ENCODE measurements at places on chromosomes 12 and 14.
A peak's percentile ranks its signal among the peaks of the same experiment; 100 is the strongest.

DNA sequence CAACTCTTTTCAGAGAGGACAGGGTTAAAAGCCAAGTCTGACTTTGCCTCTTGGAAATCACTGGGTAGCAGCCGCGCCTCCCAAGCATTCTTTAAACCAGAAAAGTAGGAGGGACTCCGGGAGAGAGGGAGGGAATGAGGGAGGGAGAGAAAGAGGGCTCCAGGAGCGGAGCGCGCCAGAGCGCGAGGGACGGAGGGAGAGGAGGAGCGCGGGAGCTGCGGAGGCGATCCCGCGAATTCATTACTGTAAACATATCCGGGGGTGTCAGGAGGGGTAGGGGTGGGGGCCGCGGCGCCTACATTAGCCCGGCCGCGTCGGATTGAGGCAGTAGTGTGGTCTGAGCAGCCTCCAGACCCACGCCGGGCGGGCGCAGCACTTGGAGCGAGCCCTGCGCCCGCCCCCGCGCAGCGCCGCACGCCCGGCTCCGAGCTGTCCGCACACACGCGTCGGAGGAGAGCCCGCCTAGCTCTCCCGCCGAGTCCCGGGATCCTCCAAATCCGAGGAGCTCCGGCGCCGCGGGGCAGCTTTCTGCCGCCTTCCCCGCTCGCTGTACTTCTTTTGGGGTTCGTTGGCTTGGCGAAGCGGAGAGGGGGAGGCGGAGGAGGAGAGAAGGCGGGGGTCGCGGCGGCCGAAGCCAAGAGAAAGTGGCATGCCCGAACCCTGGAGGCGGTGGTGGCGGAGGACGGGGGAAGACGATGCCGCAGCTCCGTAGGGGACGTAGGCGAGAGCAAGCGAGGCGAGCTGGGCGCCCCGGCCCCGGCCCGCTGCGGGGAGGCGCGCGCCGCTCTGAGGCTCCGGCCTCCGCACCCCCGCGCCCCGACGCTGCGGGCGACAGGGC, 3.3 kb downstream of the FLRT2 start:
- DNase-seq: no peak

DNA sequence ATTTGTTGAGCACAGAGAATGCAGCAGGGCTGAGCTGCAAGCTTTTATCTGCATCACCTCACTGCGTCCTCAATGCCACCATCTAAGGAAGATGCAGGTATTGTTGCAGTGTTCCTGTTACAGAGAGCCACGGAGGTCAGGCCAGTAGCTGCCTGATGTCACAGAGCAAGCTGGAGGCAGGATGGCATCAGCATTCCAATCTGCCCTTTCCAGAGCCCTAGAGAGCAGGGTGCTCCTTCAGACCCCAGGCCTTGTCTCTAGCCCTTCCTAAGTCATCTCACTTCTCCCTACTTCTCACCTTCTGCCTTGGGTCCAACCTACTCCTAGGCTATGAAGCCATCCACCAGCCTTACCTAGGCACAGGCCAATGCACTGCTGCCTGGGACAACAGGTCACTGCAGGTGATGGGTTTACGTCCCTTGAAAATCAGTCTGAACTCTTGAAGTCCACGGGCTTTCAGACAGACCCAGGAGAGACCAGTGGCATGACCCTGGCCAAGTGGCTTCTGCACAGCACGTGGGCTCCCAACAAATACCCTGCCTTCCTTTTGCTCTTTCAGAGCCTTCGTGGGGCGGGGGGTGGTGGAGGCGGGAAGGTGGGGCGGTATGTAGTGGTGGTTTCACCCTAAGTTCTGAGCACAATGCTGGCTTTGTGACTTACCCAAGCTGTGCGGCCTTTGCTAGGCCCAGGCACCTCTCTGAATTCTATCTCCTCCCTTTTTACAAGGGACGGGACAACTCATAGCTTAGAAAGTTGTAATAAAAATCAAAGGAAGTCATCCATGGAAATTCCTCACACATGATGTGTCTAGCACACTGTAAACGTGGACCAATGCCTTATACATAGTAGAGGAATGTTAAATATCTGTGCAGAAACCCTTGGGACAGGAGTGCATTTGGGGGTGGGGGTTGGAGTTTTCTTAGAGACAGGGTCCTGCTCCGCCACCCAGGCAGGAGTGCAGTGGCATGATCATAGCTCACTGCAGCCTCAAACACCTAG, 136.0 kb downstream of the KSR2 start:
- no peak for DNase-seq

DNA sequence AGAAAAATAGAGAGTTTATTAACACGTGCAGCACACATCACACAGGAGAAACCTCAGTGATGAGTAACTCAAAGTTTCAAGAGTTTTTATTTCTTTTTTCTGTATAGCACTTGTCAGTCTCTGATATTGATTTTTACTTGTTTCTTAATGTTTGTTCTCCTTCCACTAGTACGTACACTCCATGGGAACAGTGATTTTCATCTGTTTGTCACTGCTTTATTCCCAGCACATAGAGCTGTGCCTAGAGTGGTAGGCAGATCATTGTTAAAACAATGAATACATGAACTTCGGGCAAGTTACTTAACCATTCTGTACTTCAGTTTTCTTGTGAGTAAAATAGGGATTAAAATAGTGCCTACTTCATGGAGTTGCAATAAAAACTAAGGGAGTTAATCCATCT, 46.6 kb downstream of the ETV6 start:
- DNase-seq: no peak

DNA sequence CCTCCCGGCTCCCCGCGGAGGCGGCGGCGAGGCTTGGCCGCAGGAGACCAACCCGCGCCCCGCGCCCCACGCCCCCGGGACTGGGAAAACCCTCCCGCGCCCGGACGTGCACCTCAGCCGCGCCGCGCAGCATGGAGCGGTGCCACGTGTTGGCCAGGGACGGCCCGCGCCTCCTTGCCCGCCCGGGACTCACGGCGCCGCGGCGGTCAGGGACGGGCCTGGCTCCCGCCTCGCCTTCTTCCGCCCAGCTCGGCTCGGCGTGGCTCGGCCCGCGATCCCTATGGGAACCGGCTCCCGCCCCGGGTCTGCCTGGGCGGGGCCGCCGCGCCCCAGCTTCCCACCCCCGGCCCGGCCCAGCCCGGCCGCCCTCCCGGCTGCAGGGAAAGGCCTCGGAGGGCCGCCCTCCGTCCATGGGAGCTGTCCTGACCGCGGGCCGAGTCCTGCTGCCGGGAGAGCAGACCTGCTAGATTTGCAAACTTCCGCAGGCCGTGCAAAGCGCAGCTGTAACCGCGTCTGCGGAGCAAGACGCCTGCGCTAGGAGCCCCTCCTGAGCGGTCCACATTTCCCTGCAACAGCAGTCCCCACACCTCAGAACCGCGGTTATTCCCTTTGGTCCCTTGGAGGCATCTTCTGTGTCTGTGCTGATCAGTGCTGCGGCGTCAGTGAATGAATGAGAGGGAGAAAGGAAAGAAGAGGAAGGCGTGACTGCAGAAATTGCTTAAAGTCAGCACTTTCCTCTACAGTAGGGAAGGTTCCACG, at the start of gene CDKL1:
TSS of gene CDKL1 (minus strand) at position 251 of the 759 bp plus-strand sequence. CDS start 1,013 bp downstream, outside the sequence.
- peak; percentile 30 for DNase-seq

- DNase-seq: no peak
Observed at GRCh38 chr14:85336257-85336656, 193.7 kb upstream of the FLRT2 start.

DNA sequence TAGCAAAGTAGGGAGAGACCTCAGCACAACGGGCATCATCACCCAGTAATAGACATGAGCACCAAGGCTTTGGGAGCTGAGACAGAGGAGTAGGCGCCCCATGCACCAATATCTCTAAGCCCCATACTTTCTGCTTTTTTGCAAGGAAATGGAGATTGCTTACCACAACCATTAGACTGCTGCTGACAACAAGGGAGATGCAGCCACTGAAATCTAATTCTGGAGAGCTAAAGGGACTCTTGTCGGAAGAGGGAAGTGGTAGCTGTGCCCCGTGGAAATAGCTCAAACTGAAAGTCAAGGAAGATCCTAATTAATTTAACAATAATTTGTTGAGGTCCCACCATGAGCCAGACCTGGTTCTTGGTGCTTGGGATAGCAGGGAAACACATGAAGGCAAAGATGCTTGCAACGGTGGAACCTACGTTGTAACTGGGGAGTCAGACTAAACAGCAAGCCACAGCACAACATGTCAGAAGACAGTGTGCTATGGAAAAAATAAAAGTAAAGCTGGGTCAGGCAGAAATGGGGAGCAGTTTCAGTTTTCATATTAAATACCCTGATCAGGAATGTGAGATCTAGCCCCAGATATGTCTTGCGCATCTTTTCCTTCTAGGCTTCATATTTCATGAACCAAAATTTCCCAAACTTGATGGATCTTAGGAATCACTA, 1131.0 kb downstream of the BCL11B start:
- no peak for DNase-seq

DNA sequence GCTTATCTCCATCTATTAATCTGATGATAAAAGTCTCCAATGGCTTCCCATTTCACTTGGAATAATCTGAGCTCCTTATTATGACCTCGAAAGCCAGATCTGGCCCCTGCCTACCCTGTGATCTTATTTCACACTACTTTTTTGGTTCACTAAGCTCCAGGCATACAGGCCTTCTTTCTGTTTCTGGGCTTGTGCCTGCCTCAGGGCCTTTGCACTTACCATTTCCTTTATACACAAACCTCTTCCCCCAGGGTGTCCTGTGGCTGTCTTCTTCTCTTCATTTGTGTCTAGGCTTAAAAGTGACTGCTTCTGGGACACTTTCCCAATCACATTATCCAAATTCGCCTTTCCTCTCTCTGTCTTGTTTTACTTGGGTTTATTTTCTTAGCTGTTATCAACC, 478.8 kb downstream of the LRIG3 start:
- no peak for DNase-seq

DNA sequence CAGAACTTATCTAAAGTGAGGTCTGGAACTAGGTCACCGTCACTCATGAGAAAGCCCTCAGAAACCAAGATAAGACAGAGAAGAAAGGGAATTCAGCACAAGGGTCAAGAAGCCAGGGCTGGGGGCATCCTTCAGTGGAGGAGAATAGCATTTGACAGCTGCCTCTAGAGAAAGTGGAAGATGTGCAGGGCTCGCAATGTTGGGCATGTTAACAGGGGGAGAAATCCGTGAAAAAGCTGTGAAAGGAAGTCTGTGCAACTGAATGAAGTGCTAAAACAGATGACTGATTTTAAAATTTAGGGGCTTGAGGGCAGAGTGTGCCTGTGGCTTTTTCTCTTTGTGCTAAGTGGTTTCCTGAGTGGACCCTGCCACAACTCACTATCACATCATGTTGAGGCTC, 97.7 kb upstream of the IFNG-AS1 start:
- no peak for DNase-seq

DNA sequence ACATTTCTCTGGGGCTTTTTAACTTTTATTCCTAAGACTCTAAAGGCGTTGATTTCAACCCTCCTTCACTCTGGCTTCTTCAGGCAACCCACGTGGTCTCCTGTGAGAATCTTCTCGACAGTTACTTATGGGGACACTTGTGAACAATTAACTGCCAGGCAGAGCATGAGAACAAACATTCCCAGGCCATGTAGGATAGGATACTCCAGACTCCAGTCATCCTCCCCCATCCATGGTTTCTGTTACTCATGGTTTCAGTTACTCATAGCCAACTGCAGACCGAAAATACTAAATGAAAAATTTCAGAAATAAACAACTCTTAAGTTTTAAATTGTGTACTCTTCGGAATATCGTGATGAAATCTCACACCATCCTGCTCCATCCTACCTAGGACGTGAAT, 19.5 kb downstream of the GPR68 start:
- DNase-seq: no peak

DNA sequence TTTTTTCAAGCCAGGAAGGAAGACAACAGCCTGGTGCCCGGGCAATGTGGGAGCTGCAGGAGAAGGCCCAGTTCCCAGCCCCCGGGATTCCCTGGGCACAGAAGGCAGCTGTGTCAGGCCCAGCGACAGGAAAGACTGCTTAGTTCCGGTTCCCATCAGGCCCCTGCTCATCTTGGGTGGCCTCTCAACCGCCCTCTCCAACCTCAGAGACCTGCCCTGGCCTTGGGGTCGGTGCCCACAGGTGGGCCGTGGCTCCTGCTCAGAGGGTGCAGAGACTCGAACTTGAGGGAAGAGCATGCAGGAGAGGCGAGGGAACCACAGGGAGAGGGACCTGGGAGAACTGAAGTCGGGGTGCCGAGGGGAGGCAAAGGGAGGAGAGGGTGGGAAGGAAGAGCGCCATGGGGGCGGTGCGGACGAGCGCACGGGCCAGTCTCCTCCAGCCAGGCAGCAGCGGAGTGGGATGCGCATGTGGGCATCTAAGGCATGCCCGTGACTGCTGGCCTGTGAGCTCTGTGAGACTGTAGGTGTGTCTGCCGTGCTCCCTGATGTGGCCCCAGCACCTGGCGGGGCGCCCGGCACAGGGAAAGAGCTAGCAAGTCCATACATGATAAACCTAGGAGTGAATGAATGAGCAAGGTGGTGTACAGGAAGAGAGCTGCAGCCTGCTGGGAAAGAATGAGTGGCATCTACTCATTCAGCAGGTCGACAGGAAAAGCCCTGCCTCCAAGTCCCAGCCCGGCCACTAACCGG, 42.7 kb downstream of the SSH1 start:
- DNase-seq: no peak

DNA sequence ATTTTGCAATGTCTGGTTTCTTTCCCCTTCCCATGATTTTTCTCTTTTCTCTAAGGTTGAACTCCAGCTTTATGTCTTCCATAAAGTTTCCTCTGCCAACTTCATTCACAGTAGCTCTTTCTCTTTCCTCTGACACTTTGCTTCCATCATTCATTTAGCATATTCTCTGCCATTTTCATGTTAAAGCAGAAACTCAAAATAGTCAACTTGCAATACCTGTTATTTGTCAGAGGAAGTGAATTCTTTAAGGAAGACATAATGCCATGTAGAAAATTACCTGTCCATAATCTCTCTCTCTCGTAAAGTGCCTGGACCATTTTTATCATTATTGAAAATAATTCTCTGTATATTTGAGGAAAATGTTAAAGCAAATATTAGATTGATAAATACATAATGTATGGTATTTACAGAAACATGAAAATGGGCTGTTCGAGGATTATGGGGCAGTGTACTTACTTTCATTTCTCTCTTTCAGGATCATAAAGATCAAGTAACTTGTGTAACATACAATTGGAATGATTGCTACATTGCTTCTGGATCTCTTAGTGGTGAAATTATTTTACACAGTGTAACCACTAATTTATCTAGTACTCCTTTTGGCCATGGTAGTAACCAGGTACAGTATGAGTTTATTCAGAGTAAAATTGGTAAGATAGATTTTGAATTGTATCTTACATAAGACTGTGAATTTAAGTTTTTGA, 12.6 kb downstream of the NEDD1 start:
- DNase-seq: no peak

GRCh38 chr12:69330475-69331473, 17.4 kb upstream of the LYZ start:
- peak; percentile 43 for DNase-seq

GRCh38 chr12:86748894-86749293, 492.7 kb upstream of the MGAT4C start:
- no peak for DNase-seq

- DNase-seq: no peak
Observed at GRCh38 chr14:54172562-54172961, 215.9 kb upstream of the BMP4 start.

DNA sequence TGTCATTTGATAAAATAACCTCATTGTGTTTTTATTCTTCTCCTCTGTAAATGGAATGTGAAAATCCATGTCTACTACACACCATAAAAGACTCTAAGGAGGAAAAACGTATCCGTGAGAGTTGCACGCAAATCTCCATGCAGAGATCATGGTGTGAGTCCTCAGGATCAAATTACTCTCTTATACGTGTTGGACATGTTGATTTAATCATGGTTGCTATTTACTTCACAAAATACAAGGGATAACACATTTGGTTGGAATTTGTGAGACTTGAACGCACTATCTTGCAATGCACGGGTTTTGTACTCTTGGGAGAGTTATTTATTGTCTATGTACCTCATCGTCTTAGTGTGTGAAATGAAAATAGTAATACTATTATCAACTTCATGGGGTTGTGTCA, 128.0 kb upstream of the RASSF8 start:
- DNase-seq: no peak

Data from stimulated activated CD4-positive, alpha-beta T cell treated with anti-CD3 and anti-CD28 coated beads, Interleukin-2, amount 100 ng/mL, for 48 hours (primary cell).